ENCODE measurements at places on chromosomes 7 and 10. TPM values are rescaled to one million over a fixed set of nuclear protein-coding genes. Genes with fewer than 3 reads are reported as not detected.

The CALHM1 gene
- total RNA-seq: not detected

The GPC2 gene
- 17.9 TPM for total RNA-seq

The TUBAL3 gene
- total RNA-seq: 0.98 TPM

The CCL26 gene
- 0.49 TPM for total RNA-seq

The OPN1SW gene
- total RNA-seq: not detected

The BAIAP2L1 gene
- 61.2 TPM for total RNA-seq

The UPK3BL1 gene
- total RNA-seq: 7.1 TPM

The ADCY1 gene
- total RNA-seq: 0.05 TPM

The IFIT1B gene
- total RNA-seq: not detected

The SEC31B gene
- 30.9 TPM for total RNA-seq

The SCIN gene
- total RNA-seq: 0.22 TPM

The ITIH5 gene
- total RNA-seq: not detected

The NFE2L3 gene
- 27.0 TPM for total RNA-seq

- H3K36me3 ChIP-seq: no peaks in the 10 kb centered on the region
- DNase-seq: no peak
- H3K4me1 ChIP-seq: no peaks in the 10 kb centered on the region
- no peak overlapping the region for H3K4me3 ChIP-seq
- H3K27me3 ChIP-seq: no peaks in the 10 kb centered on the region
Observed at GRCh38 chr7:13593854-13594253, 395.6 kb downstream of the ETV1 start.

GRCh38 chr7:2713370-2713769 is 25.4 kb downstream of the AMZ1 start:
- H3K4me1 ChIP-seq: no peaks in the 10 kb centered on the region
- H3K4me3 ChIP-seq: no peak overlapping the region
- H3K27me3 ChIP-seq: no peaks in the 10 kb centered on the region
- no peaks in the 10 kb centered on the region for H3K36me3 ChIP-seq
- no peak overlapping the region for H3K27ac ChIP-seq

DNA sequence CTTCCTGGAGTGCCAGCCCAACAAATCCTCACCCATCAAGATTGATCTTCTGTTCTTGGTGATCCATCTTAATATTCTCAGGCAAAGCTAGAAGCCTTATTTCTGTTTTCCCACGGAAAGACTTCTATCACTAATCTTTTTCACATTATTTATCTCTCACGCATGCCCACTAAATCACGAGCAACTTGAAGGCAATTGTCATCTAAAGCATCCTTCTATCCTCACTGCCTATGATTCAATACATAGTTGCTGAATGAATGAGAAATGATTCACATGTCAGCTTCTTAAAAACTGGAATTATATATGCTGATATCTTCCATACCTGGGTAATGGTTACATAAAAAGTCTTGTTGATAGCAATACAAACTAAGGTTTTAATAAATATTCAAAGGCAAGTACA is 12.6 kb upstream of the COL1A2 start:
- no peaks in the 10 kb centered on the region for H3K27me3 ChIP-seq
- H3K36me3 ChIP-seq: no peaks in the 10 kb centered on the region
- DNase-seq: no peak
- H3K4me1 ChIP-seq: no peaks in the 10 kb centered on the region
- no peak overlapping the region for H3K4me3 ChIP-seq

- H3K36me3 ChIP-seq: no peaks in the 10 kb centered on the region
- DNase-seq: no peak
- no peaks in the 10 kb centered on the region for H3K4me1 ChIP-seq
- H3K27me3 ChIP-seq: no peaks in the 10 kb centered on the region
Observed at GRCh38 chr7:55348502-55348901, 16.6 kb upstream of the LANCL2 start.

DNA sequence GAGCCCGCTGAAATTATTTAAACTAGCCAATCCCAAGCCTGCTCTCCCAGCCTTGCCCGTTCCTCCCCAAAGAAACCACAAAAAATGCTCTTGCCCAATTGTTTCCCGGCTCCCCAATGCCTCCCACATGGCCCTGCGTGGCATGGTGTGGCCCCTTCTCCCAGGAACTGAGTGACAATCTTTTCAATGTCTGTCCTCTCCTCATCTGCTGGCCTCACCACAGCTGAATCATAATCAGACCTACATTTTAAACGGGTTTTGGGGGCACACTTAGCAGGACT is 201.5 kb downstream of the PRPF18 start:
- H3K4me1 ChIP-seq: no peaks in the 10 kb centered on the region
- H3K27me3 ChIP-seq: no peaks in the 10 kb centered on the region
- no peaks in the 10 kb centered on the region for H3K36me3 ChIP-seq
- DNase-seq: no peak
- no peak overlapping the region for H3K27ac ChIP-seq

GRCh38 chr10:97631098-97631497 is 2.2 kb downstream of the MORN4 start:
- DNase-seq: no peak
- no peaks in the 10 kb centered on the region for H3K27me3 ChIP-seq
- no peaks in the 10 kb centered on the region for H3K36me3 ChIP-seq
- H3K4me3 ChIP-seq: no peak overlapping the region
- H3K27ac ChIP-seq: no peak overlapping the region
- H3K4me1 ChIP-seq: peaks cover 27% of the 10 kb centered on the region

DNA sequence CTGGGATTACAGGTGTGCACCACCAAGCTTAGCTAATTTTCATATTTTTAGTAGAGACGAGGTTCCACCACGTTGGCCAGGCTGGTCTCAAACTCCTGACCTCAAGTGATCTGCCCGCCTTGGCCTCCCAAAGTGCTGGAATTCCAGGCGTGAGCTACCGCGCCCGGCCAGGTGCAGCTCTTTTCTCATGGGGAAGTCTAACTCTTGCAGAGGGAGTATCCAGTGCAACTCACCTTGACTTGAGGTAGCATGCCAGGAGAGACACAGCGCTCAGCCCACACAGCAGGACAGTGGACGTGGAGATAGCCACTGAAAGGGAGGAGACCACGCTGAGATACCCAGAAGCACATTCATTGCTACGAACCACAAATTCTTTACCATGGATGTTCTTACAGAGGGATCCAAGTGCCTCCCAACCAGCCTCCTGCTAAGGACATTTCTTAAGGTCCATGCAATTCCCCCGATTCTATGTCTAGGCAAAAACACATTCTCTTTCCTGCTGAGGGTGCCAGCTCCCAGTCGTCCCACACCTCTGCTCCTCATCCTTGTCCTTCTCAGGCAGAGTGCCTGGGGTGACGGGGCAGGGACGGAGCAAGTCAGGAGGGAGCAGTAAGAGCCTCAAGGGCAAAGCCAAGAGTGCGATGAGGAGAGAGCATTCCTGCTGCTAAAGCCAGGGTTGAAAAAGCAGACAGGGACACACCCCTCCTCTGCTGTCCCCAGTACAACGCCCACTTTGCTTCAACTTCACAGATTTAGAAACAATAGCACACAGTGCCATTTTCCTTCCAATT is 21.0 kb downstream of the IL15RA start:
- DNase-seq: no peak
- peaks cover 11% of the 10 kb centered on the region for H3K4me1 ChIP-seq
- H3K27me3 ChIP-seq: no peaks in the 10 kb centered on the region
- no peak overlapping the region for H3K4me3 ChIP-seq
- no peaks in the 10 kb centered on the region for H3K36me3 ChIP-seq

DNA sequence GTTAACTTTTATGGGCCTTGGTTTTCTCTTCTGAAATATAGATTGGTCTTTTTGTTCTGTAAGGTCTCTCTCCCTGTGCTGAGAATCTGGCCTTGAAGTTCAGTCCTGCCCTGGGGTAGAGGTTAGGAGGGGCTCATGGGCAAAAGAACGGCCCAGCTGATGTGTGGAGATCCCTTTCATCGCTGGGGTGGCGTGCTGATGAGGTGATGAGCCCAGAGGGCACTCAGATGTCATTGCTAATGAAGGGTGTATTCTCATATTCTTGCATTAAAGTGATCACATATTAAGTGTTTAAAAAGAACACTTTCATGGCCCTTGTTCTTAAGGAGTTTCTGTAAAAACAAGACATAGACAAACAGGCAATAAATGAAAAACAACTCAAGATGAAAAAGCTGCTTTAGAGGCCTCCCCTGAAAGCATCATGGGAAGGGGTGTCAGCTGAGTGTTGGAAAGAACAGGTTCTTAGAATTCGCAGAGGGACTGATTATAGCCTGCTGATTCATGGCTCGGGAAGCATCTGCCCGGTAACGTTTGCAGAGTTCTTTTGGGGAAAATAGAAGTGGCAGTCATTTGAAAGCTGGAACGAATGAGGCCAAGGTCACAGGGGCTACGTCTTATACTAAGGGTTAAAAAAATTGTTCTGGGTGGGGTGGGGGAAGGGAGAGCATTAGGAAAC is 72.5 kb upstream of the GPR158 start:
- H3K4me3 ChIP-seq: no peak overlapping the region
- no peak for DNase-seq
- no peaks in the 10 kb centered on the region for H3K27me3 ChIP-seq
- no peaks in the 10 kb centered on the region for H3K36me3 ChIP-seq

DNA sequence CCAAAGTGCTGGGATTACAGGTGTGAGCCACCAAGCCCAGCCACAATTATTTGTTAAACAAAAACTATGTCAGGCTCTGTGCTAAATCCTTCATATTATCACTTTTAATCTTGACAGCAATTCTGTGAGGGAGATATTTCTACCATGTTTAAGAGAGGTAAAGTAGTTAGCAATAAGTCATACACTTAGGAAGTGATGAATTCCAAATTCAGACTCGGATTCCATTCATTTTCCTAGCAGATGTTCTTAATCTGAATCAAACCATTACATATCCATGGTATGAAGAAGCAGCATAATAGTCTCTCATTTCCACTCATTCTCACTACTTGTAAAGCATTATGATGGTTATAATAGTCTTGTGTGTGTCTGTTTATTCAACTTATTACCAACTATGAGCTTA is 2.9 kb upstream of the CD36 start:
- H3K27me3 ChIP-seq: no peaks in the 10 kb centered on the region
- DNase-seq: no peak
- no peak overlapping the region for H3K4me3 ChIP-seq
- no peak overlapping the region for H3K27ac ChIP-seq
- H3K36me3 ChIP-seq: no peaks in the 10 kb centered on the region
- H3K4me1 ChIP-seq: no peaks in the 10 kb centered on the region

GRCh38 chr10:76353237-76353851 is 921.9 kb downstream of the LRMDA start:
- no peak overlapping the region for H3K27ac ChIP-seq
- no peaks in the 10 kb centered on the region for H3K36me3 ChIP-seq
- H3K27me3 ChIP-seq: no peaks in the 10 kb centered on the region
- DNase-seq: no peak
- no peak overlapping the region for H3K4me3 ChIP-seq
- no peaks in the 10 kb centered on the region for H3K4me1 ChIP-seq

GRCh38 chr7:30983914-30984247 is 20.1 kb downstream of the GHRHR start:
- H3K4me1 ChIP-seq: peaks cover 7% of the 10 kb centered on the region
- peaks cover 14% of the 10 kb centered on the region for H3K27me3 ChIP-seq
- no peak overlapping the region for H3K27ac ChIP-seq
- no peaks in the 10 kb centered on the region for H3K36me3 ChIP-seq
- DNase-seq: no peak

- DNase-seq: no peak
- no peaks in the 10 kb centered on the region for H3K36me3 ChIP-seq
- no peak overlapping the region for H3K27ac ChIP-seq
- H3K4me1 ChIP-seq: peaks cover 21% of the 10 kb centered on the region
- H3K27me3 ChIP-seq: no peaks in the 10 kb centered on the region
Observed at GRCh38 chr7:129615018-129615417, 3.5 kb downstream of the NRF1 start.

DNA sequence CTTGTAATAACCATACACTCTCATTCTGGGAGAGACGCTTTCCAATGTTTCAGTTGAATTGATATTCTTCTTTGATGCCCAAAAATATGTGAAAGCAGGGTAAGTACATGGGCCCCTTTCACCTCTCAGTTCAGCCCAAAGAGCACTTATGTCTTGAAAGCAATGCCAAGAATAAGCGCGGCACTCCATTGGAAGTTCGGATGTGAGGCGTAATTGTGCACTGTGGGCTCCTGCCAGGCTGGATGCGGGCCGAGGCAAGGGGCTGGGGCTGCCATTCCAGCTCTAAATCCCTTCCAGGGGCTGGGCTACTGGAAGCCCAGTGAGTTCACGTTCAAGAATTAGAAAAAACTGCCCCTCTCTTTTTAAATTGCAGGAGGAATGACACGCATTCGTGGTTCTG is 113.8 kb downstream of the EBF3 start:
- H3K36me3 ChIP-seq: no peaks in the 10 kb centered on the region
- H3K4me1 ChIP-seq: no peaks in the 10 kb centered on the region
- H3K27ac ChIP-seq: no peak overlapping the region
- no peaks in the 10 kb centered on the region for H3K27me3 ChIP-seq

DNA sequence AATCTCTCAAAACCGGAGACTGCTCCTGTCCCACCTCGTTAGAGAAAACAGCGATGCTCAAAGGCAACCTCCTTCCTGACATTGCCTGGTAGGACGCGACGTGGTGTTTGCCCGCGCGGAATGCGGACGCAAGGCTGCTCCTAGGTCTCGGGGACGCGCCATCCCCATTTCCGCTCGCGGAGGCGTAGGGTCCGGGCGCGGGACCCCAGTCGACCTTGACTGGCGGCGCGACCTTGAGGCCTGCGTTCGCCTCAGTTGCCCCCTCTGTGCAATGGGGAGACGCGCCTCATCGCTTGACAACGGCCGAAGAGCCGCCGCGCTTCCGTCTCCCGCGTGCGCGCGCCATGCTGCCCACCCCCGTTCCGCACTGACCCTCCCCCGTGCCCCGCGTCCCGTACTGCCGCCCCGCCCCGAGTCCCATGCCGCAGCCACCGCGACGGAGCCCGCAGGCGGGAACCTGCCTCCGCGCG is 412 bp upstream of the PPIA start:
- peak overlapping the region; percentile 80 for H3K4me3 ChIP-seq
- peaks cover 13% of the 10 kb centered on the region for H3K36me3 ChIP-seq
- H3K4me1 ChIP-seq: peaks cover 9% of the 10 kb centered on the region
- DNase-seq: peak; percentile 16
- H3K27me3 ChIP-seq: no peaks in the 10 kb centered on the region

GRCh38 chr10:43064331-43065075 is 12.4 kb upstream of the RET start:
- no peaks in the 10 kb centered on the region for H3K27me3 ChIP-seq
- H3K27ac ChIP-seq: no peak overlapping the region
- no peaks in the 10 kb centered on the region for H3K4me1 ChIP-seq
- no peak overlapping the region for H3K4me3 ChIP-seq
- no peaks in the 10 kb centered on the region for H3K36me3 ChIP-seq
- DNase-seq: no peak

DNA sequence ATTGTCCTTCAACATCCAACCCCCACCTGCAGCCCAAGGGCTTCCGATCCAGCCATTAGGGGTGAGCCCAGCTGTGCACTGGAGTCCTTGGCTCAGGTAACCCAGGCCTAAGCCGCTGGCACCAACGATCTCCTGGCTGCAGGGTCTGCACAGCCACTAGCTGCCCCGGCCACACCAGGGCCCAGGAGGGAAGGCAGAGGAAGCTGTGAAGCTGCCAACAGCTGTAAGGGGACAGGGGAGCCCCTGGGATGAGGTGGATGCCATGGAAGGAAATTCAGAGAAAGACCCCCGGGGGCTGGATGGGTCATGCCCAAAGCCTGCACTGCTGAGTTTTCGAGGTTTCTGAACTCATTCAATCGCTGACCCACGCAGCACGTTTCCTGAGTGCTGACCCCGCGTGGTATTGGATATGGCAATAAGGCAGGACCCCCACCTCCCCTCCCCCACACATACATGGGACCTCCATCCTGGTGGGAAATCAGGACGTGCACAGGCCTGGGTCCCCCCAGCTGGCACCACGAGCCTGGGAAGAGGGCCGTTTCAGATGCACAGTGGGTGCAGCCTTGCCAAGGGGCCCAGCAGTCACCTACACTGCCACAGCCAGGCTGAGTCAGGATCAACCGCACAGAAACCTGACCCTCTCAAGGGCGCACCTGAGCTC is 170.3 kb downstream of the DIP2C start:
- H3K4me3 ChIP-seq: no peak overlapping the region
- no peak for DNase-seq
- H3K36me3 ChIP-seq: no peaks in the 10 kb centered on the region
- H3K27ac ChIP-seq: no peak overlapping the region
- 0 out of 2 replicates have a peak, but pooled peaks cover 2% of the 10 kb centered on the region for H3K4me1 ChIP-seq
- no peaks in the 10 kb centered on the region for H3K27me3 ChIP-seq

Data from HCT116 (cell line).